Stimulated activated CD8-positive, alpha-beta memory T cell treated with anti-CD3 and anti-CD28 coated beads, Interleukin-4, amount 100 ng/mL, for 1 hour (primary cell): ENCODE measurements at places on chromosomes 2 and 18.

- DNase-seq = no peak
Observed at GRCh38 chr2:85132397-85132796, 795 bp upstream of the TCF7L1 start.

DNA sequence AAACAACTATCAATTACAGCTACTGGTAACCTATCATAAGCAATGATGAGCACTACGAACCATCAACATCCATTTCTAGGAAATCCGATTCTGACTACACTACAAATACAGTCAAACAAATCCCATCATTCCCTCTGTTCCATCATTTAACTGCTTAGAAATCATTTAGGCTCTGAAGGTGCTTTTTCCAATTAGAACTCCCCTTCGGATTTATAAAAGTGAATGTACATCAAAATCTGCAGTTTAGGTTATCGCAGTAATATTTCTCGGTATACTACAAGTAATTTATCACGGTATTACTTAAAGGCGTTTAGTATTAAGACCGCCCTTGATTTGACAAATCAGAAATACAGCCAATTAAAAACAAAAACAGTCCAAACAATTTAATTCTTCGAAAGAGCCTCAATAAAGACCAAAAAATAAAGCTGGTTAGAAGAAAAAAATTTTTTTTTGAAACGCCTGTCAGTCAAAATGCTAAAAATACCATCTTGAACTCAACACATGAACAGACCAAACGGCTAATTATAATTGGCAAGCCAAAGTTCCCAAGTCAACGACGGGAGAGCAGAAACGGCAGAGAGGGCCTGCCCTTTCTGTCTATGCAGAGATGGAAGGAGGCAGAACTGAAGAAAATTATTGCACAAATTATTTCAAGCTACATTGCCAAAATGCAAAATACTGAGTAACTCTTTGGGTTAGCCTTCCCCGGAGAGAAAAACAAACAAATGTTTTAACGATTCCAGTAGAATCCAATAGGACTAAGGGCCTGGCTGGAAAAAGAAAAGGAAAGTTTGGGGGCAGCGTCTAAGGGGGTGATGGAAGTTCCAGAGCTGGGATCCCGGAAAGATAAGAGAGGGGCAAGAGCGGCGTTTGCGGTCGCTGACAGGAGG, 1.2 kb downstream of the VPS54 start:
- no peak for DNase-seq

- no peak for DNase-seq
Observed at GRCh38 chr2:46125798-46126197, 171.4 kb upstream of the EPAS1 start.

DNA sequence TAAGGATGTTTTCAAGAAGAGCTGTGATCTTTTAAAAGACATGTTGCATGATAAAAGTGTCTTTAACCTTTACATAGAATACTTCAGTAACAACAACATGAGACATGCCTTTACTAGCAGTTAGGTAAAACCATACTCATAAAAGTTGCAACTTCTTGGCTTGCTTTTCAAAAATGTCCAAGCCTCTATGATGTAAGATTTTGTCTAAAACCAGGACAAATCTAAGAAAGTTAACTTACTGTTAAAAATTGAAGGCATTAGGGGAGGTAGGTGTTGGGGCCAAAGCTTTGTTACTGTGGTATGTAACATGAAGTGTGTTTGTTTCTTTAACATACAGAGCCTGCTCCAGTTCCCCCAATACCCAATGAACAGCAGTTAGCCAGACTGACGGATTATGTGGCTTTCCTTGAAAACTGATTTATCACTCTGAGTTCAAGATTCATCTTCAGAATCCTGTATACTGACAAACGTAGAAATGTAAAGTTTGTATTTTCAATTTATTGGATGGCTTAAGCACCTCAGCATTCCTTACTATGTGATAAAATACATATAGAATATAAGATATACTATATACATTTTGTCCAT, 11.7 kb downstream of the COPS8 start:
- DNase-seq = no peak

GRCh38 chr2:241350530-241350877, 5.6 kb upstream of the FARP2 start:
- no peak for DNase-seq
